ENCODE measurements at places on chromosomes 2 and 18. TPM values are rescaled to one million over a fixed set of nuclear protein-coding genes. Genes with fewer than 3 reads are reported as not detected.
A peak's percentile ranks its signal among the peaks of the same experiment; 100 is the strongest.

Gene AMER3
- total RNA-seq: not detected

Gene MEIS1
- total RNA-seq: 23.1 TPM

Gene TUBA4B
- total RNA-seq: 0.26 TPM

Gene TPO
- 0.39 TPM for total RNA-seq

Gene NDC80
- total RNA-seq: 1.8 TPM

Gene SERPINB4
- total RNA-seq: not detected

Gene VWA3B
- total RNA-seq: 0.72 TPM

Gene RGPD4
- 0.17 TPM for total RNA-seq

- H3K27ac ChIP-seq: peak overlapping the region; percentile 84
- H3K4me3 ChIP-seq: no peak overlapping the region
- DNase-seq: no peak
- H3K27me3 ChIP-seq: no peaks in the 10 kb centered on the region
These were observed 11.3 kb downstream of the STK17B start for GRCh38 chr2:196160101-196160500.

- no peak overlapping the region for H3K4me3 ChIP-seq
- peaks cover 4% of the 10 kb centered on the region for H3K4me1 ChIP-seq
- DNase-seq: no peak
- H3K27ac ChIP-seq: no peak overlapping the region
These were observed 7.2 kb upstream of the TMEM177 start for GRCh38 chr2:119671752-119672151.

GRCh38 chr2:30110773-30111172 lies 36.0 kb upstream of the YPEL5 start:
- H3K4me1 ChIP-seq: peaks cover 3% of the 10 kb centered on the region
- DNase-seq: no peak
- no peak overlapping the region for H3K27ac ChIP-seq
- no peaks in the 10 kb centered on the region for H3K36me3 ChIP-seq
- no peak overlapping the region for H3K4me3 ChIP-seq
- no peaks in the 10 kb centered on the region for H3K27me3 ChIP-seq

GRCh38 chr2:126756125-126756524 lies 100.2 kb downstream of the GYPC start:
- H3K4me3 ChIP-seq: no peak overlapping the region
- H3K36me3 ChIP-seq: no peaks in the 10 kb centered on the region
- H3K27me3 ChIP-seq: no peaks in the 10 kb centered on the region
- no peak overlapping the region for H3K27ac ChIP-seq
- DNase-seq: no peak
- H3K4me1 ChIP-seq: no peaks in the 10 kb centered on the region

DNA sequence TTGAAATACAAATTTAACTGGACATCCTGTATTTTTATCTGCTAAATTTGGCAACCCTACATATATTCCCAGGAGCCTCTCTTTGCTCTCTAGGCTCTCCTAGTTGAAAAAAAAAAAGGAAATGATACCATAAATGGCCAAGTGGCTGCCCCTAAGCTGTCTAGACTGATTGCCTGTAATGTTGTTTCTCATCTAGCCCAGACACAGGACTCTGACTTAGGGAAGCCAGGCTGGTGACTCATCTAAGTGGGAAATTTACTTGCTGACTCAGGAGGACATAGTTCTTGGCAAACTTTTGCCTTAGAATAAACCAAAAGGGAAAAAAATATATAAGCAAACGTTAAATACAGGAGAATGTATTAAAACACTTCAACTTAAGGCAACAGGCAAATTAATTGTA lies 14.6 kb upstream of the ITGAV start:
- no peak overlapping the region for H3K4me3 ChIP-seq
- no peaks in the 10 kb centered on the region for H3K27me3 ChIP-seq
- DNase-seq: peak; percentile 51
- no peaks in the 10 kb centered on the region for H3K4me1 ChIP-seq
- H3K27ac ChIP-seq: no peak overlapping the region

DNA sequence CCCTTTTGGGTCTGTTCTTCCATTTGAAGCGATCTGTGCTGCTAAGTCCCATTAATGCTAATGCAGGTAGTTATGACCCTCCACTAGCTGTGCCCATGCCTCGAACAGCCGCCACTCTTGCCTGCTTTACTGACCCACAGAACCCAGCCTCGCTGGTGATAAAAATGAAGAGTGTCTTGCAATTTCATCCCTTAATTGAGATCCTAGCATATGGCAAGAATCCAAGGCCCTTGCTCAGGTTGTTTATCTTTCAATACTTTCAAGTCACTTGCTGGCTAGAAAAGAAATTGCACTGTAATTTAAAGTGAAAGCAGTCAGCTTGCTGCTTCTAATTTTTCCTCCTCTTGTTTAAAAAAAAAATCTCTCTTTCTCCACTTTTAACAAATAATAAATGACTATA lies 73.6 kb downstream of the ZNF521 start:
- H3K27ac ChIP-seq: no peak overlapping the region
- no peak overlapping the region for H3K4me3 ChIP-seq
- no peaks in the 10 kb centered on the region for H3K27me3 ChIP-seq
- peaks cover 10% of the 10 kb centered on the region for H3K4me1 ChIP-seq
- H3K36me3 ChIP-seq: no peaks in the 10 kb centered on the region
- no peak for DNase-seq

DNA sequence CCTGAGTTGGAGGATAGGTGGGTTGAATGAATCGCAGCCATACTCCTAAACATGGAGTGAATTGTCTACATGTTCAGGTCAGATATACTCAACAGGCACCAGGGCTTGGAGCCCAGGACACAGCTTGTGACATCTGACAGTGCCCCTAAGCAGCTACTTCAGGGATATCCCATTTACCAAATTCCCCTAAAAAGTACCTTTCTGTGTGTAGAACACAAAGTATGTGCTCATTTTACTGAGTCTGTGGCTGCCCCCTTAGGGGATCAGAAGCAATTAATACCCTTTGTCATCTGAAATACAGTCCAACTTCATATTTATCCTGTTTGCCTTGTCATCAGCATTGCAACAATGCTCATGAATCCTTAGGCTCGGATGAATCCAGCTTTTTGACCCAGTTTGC lies 20.8 kb downstream of the TNFRSF11A start:
- H3K4me1 ChIP-seq: no peaks in the 10 kb centered on the region
- DNase-seq: no peak
- no peak overlapping the region for H3K4me3 ChIP-seq
- no peaks in the 10 kb centered on the region for H3K27me3 ChIP-seq

- no peaks in the 10 kb centered on the region for H3K27me3 ChIP-seq
- no peak overlapping the region for H3K4me3 ChIP-seq
- H3K36me3 ChIP-seq: no peaks in the 10 kb centered on the region
- DNase-seq: no peak
- peaks cover 15% of the 10 kb centered on the region for H3K4me1 ChIP-seq
These were observed 17.7 kb downstream of the PHOSPHO2 start for GRCh38 chr2:169711751-169712509.

- no peak overlapping the region for H3K4me3 ChIP-seq
- no peak overlapping the region for H3K27ac ChIP-seq
- peaks cover 10% of the 10 kb centered on the region for H3K4me1 ChIP-seq
- DNase-seq: no peak
These were observed 2.8 kb downstream of the DIPK1C start for GRCh38 chr18:74454279-74454751.

DNA sequence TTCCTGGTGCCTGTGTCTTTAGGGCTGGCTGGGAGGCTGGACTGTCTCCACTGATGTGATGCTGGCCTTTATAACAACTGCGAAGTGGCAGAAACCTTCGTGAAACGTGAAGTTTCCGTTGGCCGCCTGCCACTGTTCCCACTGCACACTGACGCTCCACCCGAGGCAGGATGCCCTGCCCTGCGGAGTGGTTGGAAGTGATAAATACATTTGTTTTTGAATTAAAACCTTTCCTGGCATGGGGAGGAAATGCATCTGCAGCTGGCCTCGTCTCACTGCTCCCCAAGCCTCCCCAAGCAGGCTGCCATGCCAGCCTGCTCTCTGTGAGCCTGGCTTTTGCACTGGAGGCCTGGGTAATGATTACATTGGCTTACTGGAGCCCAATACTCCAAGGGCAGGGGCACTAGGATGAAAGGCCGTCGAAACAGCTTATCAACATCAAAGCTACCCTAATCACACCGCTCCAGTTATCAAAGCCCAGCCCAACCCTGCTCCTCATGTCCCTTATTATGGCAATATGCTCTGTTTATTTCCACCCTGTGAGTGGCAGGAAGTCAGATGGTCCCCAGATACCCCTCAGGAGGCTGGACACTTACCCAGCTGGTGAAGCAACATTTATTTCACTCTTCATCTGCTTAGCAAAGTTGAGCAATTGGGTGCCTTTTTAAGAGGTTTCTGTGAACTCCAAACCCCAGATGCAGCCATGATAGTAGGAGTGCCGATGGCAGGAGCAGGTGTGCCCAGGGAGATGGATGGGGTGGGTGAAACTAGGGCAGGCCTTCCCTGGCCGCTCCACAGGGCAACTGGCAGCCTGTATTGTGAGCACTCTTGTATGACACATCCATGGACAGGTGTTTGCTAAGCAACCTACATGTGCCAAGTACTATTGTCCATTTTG lies 97.4 kb upstream of the ITGA6 start:
- no peak overlapping the region for H3K4me3 ChIP-seq
- H3K27me3 ChIP-seq: no peaks in the 10 kb centered on the region

- H3K27ac ChIP-seq: no peak overlapping the region
- H3K36me3 ChIP-seq: peaks cover 30% of the 10 kb centered on the region
- H3K4me3 ChIP-seq: no peak overlapping the region
These were observed 154.8 kb upstream of the PGAP1 start for GRCh38 chr2:197081294-197081693.

Data from upper lobe of left lung (tissue), 6 donors.